ENCODE measurements at places on chromosomes 3 and 15.
A peak's percentile ranks its signal among the peaks of the same experiment; 100 is the strongest.

- no peak for DNase-seq
Measured at GRCh38 chr3:113985541-113985940, 37.7 kb downstream of the ZDHHC23 start.

GRCh38 chr3:180324791-180325190 is 277.2 kb upstream of the TTC14 start:
- peak; percentile 45 for DNase-seq

DNA sequence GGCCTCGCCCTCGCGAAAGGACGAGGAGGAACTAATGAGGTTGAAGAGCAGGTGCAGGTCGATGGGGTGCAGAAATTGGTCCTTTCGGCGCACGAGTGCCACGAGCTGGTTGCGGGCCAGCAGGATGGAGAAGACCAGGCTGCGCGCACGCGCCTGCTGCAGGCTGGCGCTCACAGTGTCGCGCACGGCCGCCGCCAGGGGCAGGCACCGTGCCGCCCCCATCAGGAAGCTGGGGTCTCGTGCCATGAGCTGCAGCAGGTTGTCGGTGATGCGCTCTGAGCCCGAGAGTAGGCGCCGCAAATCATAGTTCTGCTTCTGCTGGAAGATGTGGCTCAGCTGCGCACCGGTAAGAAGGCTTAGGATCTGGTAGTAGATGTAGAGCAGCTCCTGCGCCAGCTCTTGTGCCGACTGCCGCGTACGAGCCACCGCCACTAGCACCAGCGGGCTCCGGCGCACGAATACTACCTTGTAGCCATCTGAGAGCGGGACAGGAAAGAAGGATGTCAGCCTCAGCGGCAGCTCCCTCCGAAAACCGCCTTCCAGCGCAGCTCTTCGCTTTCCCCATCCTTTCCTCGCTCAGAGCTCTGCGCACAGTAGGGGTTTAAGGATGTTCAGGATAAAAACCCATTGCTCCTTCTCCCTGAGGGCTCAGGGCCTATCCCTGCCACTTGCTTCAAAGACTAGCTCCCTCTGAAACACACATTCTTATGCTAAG is 6.9 kb upstream of the MST1R start:
- DNase-seq, result no peak

DNA sequence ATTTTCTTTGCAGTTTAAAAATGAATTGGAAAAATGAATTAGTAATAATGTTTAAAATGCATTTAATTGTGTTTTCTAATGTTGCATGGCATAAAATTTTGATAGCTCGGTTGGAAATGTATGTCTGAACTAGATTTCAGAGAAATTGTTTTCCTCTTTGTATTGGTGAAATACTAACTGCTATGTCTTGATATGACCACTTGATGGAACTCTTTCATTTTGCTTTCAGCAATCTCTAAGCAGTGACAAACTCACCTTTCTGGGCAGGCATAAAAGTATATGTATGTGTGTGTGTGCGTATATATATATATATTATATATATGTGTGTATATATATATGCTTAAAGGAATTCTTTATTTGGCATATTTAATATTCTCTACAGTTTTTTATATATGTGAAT is 239.3 kb upstream of the ZNF717 start:
- DNase-seq, result peak; percentile 37

DNA sequence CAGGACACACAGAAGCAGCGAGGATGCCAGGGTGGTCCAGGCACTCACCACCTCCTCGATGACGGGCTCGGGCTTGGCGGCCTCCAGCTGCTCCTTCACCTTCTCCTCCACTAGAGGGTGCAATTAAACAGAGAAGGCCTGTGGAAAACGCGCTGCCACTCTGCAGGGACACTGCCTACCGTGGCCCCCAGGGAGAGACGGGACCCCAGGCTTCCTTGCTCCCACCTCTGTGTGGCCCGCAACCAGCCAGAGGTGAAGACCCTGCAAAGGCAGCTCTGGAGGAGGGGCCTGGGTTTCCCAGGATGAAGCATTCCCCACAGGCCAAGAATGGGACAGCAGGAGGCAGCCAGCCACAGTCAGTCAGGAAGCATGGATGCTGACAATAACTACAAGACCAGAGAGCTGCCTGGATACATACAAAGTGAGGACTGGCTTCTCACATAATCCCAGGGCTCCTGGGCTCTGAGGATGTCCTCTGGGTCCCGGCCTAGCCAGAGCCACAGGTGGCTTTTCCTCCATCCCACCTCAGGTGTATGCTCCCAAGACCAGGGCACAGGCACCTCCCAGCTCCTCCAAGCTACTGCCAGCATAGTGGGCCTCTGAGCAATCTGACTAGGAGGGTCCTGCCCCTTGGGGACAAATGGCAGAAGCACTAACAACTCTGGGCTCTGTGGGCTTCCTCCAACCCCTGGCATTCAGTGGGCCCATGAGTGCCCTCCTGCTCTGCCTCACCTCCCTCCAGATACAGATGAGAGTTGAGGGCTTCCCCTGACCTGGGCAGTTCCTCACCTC is 46.2 kb downstream of the PTH1R start:
- DNase-seq, result peak; percentile 30

GRCh38 chr3:50557915-50558314 is 9.6 kb downstream of the C3orf18 start:
- no peak for DNase-seq

DNA sequence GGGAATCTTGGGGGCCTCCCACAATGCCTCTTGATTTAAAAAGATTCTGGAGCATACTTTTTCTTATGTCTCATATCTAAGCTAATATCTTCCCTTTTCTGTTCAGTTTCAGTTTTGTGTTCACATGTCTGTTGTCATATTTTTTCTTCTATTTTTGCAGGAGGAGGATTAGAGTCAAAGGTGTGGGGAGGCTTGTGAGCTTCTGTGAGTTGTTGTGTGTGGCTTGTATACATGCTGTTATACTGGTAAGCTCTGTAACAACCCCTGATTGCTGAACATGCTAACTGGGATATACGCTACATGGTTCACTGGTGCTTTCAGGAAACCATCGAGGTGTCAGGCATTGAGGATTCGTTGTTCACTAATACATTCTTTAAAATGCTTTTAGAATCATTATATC is 83.5 kb downstream of the SLC25A26 start:
- no peak for DNase-seq

DNA sequence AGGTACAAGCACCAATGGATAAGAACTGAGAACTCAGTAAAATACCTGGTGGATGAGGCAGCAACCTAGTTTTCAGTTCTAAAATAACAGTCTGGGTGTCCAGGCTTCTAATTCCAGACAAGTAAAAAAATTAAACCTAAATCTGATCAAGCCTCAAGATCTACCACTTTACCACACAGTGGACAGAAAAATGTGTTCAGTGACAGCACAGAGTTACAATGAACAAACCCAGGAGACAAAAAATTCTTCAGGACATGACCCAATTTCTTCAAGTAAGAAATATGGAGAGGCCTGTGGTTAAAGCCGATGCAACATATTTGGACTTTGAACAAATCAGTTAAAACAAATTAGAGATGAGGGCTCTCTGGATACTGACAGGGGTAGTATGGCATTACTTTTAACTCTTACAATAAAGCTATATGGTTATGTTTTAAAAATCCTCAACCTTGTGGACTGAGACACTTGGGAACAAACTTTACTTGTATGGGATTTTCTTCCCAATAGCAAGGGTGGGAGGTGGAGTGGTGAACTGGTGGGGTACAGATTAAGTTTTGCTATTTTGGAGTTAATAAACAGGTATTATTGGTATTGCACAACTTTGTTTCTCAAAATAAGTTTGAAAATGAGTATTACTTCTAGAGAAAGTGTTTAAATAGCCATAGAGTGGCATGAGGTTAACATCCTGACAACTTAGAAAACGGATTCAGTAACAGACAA is 14.2 kb downstream of the CCNL1 start:
- no peak for DNase-seq

DNA sequence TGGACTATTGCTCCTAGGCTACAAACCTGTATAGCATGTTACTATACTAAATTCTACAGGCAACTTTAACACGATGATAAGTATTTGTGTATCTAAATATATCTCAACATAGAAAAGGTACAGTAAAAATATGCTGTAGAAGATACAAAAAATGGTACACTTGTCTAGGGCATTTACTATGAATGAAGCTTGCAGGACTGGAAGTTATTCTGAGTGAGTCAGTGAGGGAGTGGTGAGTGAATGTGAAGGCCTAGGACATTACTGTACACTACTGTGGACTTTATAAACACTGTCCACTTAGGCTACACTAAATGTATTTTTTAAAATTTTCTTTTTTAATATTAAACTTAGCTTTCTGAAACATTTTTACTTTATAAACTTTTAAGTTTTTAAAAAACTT is 140.5 kb upstream of the SGO1 start:
- DNase-seq, result no peak

Measured in DMS53 (cell line).